ENCODE measurements at places on chromosomes 2 and 18.

GRCh38 chr2:223007531-223007930, 44.5 kb upstream of the KCNE4 start:
- no peak for DNase-seq

GRCh38 chr2:145710303-145710702, 1190.4 kb upstream of the ZEB2 start:
- no peak for DNase-seq

- no peak for DNase-seq
Measured at GRCh38 chr2:203867561-203868200, at the start of gene CTLA4. Gene CTLA4, plus strand, starts transcription at chr2:203867771. Its CDS starts 172 bp downstream, at chr2:203867943.

GRCh38 chr2:43774617-43775016, 778 bp downstream of the DYNC2LI1 start:
- no peak for DNase-seq

DNA sequence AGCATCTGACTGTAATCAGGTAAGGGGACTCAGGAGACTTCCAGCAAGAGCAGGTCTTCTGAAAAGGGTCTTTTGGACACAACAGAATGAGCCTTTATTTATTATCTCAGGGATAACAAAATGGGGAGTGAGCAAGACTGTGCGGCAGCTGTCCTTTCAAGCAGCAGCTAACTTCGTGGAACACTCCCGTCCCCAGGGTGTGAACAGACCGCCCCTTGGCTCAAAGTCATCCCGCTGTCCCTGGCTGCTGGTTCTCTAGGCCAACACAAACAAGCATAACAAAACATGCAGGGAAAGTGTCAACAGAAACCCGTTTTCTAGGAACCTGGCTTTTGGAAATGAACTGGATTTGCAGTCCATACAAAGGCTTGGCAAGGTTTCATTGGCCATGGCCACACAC, 787.9 kb upstream of the FANCL start:
- no peak for DNase-seq

DNA sequence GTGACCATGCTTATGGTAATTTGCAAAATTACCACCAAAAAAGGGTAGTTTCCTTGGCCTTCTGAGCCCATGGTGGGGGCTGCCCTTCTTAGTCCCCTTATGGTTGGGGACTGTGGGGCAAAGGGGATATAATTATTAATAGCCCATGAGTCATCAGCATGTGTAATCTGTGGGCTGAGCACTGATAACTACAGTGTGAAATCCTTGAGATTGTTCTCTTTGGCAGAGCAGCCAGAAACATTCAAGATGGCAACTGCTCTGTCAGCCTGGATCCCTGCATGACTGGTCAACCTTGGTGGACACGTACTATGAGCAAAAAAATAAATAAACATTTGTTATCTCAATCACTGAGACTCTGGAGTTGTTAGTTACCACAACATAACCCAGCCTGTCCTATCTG, 61.3 kb downstream of the MGAT4A start:
- DNase-seq, result no peak

- DNase-seq, result no peak
Measured at GRCh38 chr2:228503731-228504130, 322.2 kb upstream of the SPHKAP start.

GRCh38 chr18:3453540-3454364, 3.8 kb downstream of the TGIF1 start:
- DNase-seq, result no peak

GRCh38 chr2:37760471-37760870, 89.0 kb upstream of the CDC42EP3 start:
- no peak for DNase-seq

GRCh38 chr2:72136331-72136730, 11.3 kb downstream of the CYP26B1 start:
- DNase-seq, result no peak

DNA sequence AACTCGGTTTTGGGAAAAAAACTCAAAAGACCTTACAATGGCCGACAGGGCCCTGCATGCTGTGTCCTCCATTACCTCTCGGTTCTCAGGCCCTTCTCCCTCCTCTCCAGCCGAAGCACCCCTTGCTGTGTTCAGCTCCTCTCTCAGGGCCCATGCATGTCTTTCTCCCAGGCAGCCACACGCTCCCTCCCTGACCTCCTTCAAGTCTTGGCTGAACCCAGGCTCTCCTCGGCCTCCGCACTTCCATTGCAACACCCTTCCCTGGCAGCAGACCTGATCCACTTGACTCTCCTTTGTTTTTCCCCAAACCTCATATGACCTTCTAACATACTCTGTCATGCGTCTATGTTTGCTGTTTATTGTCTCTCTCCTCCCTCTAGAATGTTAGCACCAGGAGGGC, 114.0 kb downstream of the CYP26B1 start:
- DNase-seq, result no peak

GRCh38 chr2:39128919-39129391, 8.1 kb upstream of the SOS1 start:
- no peak for DNase-seq

Data from NCI-H774 (cell line).